ENCODE measurements at places on chromosomes 11 and 22. TPM values are rescaled to one million over a fixed set of nuclear protein-coding genes. Genes with fewer than 3 reads are reported as not detected.

TRIM49D2 gene
- not detected for total RNA-seq

TUBA8 gene
- 108 TPM for total RNA-seq

GDPD4 gene
- not detected for total RNA-seq

SLC1A2 gene
- total RNA-seq = 0.30 TPM

MMP12 gene
- total RNA-seq = not detected

SAA4 gene
- 2.9 TPM for total RNA-seq

INS gene
- total RNA-seq = not detected

OR51B5 gene
- total RNA-seq = not detected

GRCh38 chr22:25840891-25841290 lies 98.9 kb downstream of the MYO18B start:
- peaks cover 3% of the 10 kb centered on the region for H3K4me1 ChIP-seq
- DNase-seq = no peak
- H3K27me3 ChIP-seq = no peaks in the 10 kb centered on the region
- no peak overlapping the region for H3K4me3 ChIP-seq
- no peak overlapping the region for H3K27ac ChIP-seq

DNA sequence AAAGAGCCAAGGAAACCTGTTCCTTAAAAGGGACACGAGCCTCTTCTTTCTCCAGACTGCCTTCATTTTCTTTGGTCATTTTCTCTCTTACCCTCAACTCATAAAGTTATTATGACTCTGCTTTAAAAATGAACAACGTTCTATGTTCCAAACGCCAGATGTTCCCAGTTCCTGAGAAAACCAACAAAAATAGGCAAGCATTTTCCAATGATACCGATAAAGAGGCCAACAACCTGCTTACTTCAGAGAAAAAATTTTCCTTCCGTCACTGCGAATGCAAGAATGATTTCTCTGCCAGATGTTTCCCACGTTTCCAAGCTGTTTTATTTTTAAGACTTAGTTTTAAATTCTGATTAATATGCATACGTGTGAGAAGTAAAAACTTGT lies 315 bp upstream of the TRPC6 start:
- no peaks in the 10 kb centered on the region for H3K36me3 ChIP-seq
- no peak for DNase-seq
- H3K27ac ChIP-seq = no peak overlapping the region
- no peaks in the 10 kb centered on the region for H3K4me1 ChIP-seq
- peak overlapping the region; percentile 58 for H3K4me3 ChIP-seq
- peaks cover 2% of the 10 kb centered on the region for H3K27me3 ChIP-seq

- H3K4me1 ChIP-seq = no peaks in the 10 kb centered on the region
- no peak overlapping the region for H3K27ac ChIP-seq
- DNase-seq = no peak
- no peaks in the 10 kb centered on the region for H3K36me3 ChIP-seq
- no peak overlapping the region for H3K4me3 ChIP-seq
Observed at GRCh38 chr11:121762820-121763219, 310.1 kb upstream of the SORL1-AS1 start.

DNA sequence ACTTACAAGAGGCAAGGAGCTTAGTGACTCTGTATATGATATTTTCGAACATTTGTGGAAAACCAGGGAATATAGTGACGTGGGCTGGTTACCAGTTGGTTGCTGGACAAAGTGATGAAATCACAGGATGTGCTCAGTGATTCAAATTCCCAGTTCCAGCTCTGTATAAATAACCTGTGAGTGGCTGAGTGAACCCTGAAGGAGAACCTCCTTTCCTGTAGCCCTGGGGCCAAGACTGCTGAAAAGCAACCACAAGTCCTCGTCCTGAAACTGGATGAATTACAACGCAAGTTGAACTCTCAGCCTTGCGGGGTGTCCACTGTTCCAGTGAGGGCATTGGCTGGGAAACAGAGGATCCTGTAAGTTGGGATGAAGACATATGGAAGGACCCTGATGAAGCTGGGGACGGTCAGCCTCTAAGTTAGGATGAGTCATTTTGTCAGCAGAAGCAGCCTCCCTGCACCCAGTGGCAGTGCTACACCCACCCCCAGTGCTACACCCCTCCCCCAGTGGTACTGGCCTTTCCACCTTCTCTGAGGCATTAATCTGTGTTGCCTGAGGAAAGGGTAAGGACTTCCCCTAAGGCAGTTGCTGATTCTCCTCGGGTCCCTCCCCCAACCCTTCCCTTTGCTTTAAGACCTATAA lies 22.0 kb upstream of the CD81 start:
- H3K4me1 ChIP-seq = no peaks in the 10 kb centered on the region
- no peaks in the 10 kb centered on the region for H3K36me3 ChIP-seq
- H3K4me3 ChIP-seq = no peak overlapping the region
- no peaks in the 10 kb centered on the region for H3K27me3 ChIP-seq

DNA sequence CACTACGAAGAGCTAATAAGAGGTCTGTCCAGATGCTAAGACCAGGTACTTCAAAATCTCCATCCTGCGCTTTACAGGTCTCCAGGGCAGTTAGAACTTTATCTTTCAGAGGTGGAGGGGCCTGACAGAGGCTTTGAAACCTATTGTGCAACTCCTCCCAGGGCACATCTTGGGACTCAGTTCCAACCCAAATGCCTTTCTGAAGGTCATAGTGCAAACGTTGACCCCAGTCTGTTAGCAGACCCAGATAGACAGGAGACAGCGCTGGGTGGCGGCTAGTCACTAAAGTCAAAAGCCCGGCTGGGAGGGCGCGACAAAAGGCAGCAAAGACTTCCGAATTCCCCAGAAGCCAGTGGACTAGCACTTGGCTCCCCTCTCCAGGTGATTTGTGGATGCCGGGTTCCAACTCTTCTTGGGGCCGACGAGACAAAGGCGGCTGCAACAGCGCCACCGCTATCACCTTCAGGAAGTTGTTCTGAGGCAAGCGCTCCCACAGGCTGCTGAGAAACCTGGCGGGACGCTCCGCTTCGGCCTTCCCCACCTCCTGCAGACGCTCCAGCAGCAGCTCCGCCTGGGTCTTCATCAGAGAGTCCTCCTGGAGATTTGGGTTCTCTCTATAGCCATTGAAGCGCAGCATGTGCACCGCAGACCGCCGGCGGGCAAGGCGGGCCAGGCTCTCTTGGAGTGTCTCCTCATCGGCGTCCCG lies 728 bp downstream of the FANCF start:
- H3K27me3 ChIP-seq = no peaks in the 10 kb centered on the region
- H3K27ac ChIP-seq = peak overlapping the region; percentile 85
- DNase-seq = peak; percentile 57
- peak overlapping the region; percentile 89 for H3K4me3 ChIP-seq
- H3K4me1 ChIP-seq = peaks cover 17% of the 10 kb centered on the region
- no peaks in the 10 kb centered on the region for H3K36me3 ChIP-seq

DNA sequence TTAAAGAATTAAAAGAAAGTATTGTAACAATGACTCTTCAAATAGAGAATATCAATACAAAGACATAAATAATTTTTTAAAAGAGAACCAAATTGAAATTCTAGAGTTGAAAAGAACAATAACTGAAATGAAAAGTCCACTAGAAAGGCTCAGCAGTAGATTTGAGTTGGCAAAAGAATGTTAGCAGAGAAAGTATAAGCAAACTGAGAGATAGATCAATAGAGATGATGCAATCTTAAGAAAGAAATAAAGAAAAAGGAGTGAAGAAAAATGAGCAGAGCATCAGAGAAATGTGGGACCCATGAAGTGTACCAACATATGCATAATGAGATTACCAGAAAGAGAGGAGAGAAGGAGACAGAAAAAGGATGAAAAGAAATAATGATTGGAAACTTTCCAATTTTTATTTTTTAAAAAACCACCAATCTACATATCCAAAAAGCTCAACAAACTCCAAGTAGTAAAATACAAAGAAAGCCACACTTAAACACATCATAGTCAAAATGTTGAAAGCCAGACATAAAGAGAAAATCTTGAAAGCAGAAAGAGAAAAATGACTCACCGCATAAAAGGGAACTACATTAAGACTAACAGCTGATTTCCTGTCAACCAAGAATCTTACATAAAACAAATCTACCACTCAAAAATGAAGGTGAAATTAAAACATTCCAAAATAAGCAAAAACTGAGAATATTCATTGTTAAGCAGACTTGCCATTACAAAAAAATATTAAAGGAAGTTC lies 20.9 kb downstream of the NCF4 start:
- no peak overlapping the region for H3K4me3 ChIP-seq
- no peak for DNase-seq
- H3K27ac ChIP-seq = no peak overlapping the region
- peaks cover 32% of the 10 kb centered on the region for H3K27me3 ChIP-seq
- no peaks in the 10 kb centered on the region for H3K4me1 ChIP-seq

- no peak overlapping the region for H3K27ac ChIP-seq
- DNase-seq = no peak
- peaks cover 20% of the 10 kb centered on the region for H3K4me1 ChIP-seq
- no peaks in the 10 kb centered on the region for H3K36me3 ChIP-seq
- no peak overlapping the region for H3K4me3 ChIP-seq
- H3K27me3 ChIP-seq = no peaks in the 10 kb centered on the region
Observed at GRCh38 chr11:130099356-130099755, 29.7 kb downstream of the APLP2 start.

- no peak overlapping the region for H3K27ac ChIP-seq
- no peak overlapping the region for H3K4me3 ChIP-seq
- H3K36me3 ChIP-seq = no peaks in the 10 kb centered on the region
- no peaks in the 10 kb centered on the region for H3K27me3 ChIP-seq
- H3K4me1 ChIP-seq = peaks cover 3% of the 10 kb centered on the region
Observed at GRCh38 chr11:18770479-18771125, 21.0 kb downstream of the PTPN5 start.

GRCh38 chr11:96061069-96061468 lies 137.2 kb upstream of the MTMR2 start:
- no peak for DNase-seq
- H3K27me3 ChIP-seq = no peaks in the 10 kb centered on the region
- H3K4me1 ChIP-seq = no peaks in the 10 kb centered on the region
- H3K4me3 ChIP-seq = no peak overlapping the region
- no peak overlapping the region for H3K27ac ChIP-seq

DNA sequence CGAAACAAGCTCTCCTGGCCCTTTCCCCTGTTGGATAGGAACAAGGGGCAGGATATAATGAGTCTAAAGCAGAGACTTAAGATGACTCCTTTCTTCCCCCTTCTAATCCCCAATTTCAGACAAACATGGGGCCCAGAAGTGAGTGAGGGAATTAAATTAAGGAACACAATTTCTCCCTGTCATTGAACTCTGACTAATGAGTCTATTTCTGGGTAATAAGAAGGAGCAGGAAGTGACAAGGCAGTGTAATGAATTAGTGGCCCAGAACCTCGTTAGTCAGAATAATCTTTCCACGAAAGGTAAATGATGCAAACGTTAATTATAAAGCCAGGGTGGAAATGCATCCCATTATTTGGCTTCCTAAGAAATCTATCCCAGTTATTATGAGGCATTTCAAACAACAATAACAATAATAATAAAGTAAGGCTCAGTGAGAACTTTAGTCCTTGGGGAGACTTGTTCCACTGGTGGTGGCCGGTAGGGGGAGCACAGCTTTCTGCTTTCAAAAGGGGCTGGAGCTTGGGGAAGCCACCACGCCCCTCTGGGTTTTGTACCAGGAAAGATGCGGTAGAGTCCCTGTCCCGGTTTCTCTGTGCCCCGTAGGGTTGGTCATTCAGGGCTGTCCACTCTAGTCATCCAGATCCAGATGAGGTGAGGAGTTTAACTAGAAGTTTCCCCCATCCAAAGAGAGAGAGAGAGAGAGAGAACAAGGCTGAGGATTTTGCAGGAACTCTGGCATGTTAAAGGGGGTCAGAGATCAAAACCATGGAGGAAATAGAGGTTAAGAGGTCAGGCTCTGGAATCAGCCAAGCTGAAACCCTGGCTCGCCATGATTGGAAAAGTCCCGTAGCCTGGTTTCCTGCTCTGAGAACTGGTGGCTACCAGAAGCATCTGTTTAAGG lies 298.3 kb downstream of the NTM start:
- no peak for DNase-seq
- H3K36me3 ChIP-seq = no peaks in the 10 kb centered on the region
- no peaks in the 10 kb centered on the region for H3K27me3 ChIP-seq
- no peaks in the 10 kb centered on the region for H3K4me1 ChIP-seq
- H3K4me3 ChIP-seq = no peak overlapping the region

- H3K4me1 ChIP-seq = peaks cover 5% of the 10 kb centered on the region
- H3K36me3 ChIP-seq = no peaks in the 10 kb centered on the region
- H3K27me3 ChIP-seq = peaks cover 11% of the 10 kb centered on the region
- H3K27ac ChIP-seq = no peak overlapping the region
- no peak overlapping the region for H3K4me3 ChIP-seq
- DNase-seq = no peak
Observed at GRCh38 chr11:46271875-46272815, 5.3 kb upstream of the CREB3L1 start.

GRCh38 chr22:31637447-31637890 lies 24.5 kb downstream of the PISD start:
- H3K27me3 ChIP-seq = no peaks in the 10 kb centered on the region
- H3K27ac ChIP-seq = peak overlapping the region; percentile 46
- H3K4me3 ChIP-seq = peak overlapping the region; percentile 38
- no peaks in the 10 kb centered on the region for H3K36me3 ChIP-seq
- H3K4me1 ChIP-seq = peaks cover 13% of the 10 kb centered on the region

- no peak for DNase-seq
- H3K36me3 ChIP-seq = no peaks in the 10 kb centered on the region
- H3K27ac ChIP-seq = no peak overlapping the region
- no peak overlapping the region for H3K4me3 ChIP-seq
Observed at GRCh38 chr11:34298871-34299270, 58.9 kb downstream of the ABTB2 start.

GRCh38 chr11:128301756-128302155 lies 285.6 kb downstream of the ETS1 start:
- no peaks in the 10 kb centered on the region for H3K36me3 ChIP-seq
- H3K4me1 ChIP-seq = no peaks in the 10 kb centered on the region
- H3K27ac ChIP-seq = no peak overlapping the region
- no peaks in the 10 kb centered on the region for H3K27me3 ChIP-seq
- no peak for DNase-seq

GRCh38 chr11:110431051-110431672 lies 1.4 kb downstream of the FDX1 start:
- peak overlapping the region; percentile 87 for H3K4me3 ChIP-seq
- DNase-seq = no peak
- peaks cover 47% of the 10 kb centered on the region for H3K4me1 ChIP-seq
- no peaks in the 10 kb centered on the region for H3K27me3 ChIP-seq
- H3K36me3 ChIP-seq = no peaks in the 10 kb centered on the region

DNA sequence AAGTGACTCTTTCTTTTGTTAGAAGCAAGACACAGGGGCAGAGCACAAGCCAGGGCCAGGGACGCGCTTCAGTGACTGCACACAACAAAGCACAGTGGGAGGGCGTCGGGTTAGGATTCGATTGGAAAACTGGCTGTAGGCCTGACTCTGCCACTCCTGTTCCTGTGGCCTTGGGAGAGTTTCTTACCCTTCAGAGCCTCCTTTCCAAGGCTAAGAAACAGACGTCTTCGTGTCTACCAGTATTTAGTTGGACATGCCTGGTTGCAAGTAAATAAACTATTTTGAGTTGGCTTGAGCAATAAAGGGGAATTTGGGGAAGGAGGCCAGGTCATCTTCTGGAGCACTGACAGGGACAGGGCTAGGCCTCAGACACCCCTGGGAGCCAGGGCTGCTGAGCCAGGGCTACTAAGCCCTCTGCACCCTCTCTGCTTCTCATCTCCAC lies 549.1 kb downstream of the INSC start:
- H3K27me3 ChIP-seq = no peaks in the 10 kb centered on the region
- no peak overlapping the region for H3K4me3 ChIP-seq
- peak overlapping the region; percentile 54 for H3K27ac ChIP-seq
- no peak for DNase-seq
- H3K4me1 ChIP-seq = peaks cover 19% of the 10 kb centered on the region

All from psoas muscle (tissue), 8 donors.